ENCODE measurements at places on chromosomes 16 and 17.

DNA sequence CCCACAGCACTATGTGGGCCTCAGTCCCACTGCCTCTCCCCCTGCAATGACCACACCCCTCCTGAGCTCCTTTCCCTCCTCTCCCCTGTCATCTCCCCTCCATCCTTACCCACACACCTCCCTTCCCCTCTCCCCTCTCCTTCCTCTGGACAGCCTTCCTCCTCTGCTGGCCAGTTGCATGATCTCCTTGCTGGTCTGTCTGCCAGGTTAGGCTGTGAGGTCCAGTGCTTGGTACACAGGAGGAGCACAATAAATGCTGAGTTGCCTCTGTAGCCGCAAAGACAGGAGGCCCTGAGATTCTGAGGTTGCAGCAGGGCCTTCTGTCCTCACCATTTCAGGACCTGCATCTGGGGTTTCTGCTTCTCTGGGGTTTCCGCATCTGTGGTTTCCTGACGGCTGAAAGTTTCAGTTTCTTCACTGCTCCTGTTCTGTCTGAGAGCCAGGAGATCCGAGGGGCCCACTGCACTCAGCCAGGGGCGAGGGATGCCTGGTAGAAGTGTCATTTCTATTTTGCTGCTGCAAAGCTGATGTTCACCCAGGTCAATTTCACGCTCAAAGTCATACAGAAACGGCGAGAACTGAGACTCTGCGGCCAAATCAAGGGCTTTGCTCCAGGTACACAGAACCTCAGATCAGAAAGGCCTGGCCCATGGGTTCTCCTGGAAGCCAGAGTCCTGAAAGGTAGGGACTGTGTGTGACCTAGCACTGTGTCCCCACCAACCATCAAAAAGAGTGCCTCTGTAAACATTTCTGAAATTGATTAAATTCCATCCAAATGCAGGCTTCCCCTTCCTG lies 4.6 kb upstream of the SLC12A3 start:
- DNase-seq: no peak

GRCh38 chr17:58082341-58082869 lies 814 bp upstream of the DYNLL2 start:
- no peak for DNase-seq

GRCh38 chr17:82429824-82430223 lies 11.4 kb upstream of the OGFOD3 start:
- no peak for DNase-seq

- DNase-seq: no peak
These were observed 336.1 kb downstream of the MAF start for GRCh38 chr16:79264237-79265109.

- no peak for DNase-seq
These were observed 5.9 kb downstream of the CCL7 start for GRCh38 chr17:34275881-34276280.

DNA sequence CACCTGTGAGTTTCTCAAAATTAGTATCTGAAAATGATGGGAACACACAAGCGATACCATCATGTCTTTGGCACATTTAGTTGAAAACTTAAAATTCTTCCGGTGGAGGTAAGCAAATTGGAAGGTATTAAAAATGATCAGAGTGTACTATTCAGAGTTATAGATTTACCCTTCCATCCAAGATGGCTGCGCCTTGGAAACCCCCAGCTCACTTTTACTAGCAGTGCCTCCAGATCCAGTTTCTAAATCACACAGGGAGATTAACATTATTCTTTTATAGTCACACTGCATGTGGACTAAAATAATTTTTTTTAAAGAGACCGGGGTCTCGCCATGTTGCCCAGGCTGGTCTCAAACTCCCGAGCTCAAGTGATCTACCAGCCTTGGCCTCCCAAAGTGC lies 15.0 kb downstream of the PITPNC1 start:
- no peak for DNase-seq

GRCh38 chr16:75306099-75306762 lies 54.8 kb upstream of the BCAR1 start:
- DNase-seq: no peak

- DNase-seq: peak; percentile 53
These were observed 4.7 kb upstream of the IL17C start for GRCh38 chr16:88633684-88634140.

DNA sequence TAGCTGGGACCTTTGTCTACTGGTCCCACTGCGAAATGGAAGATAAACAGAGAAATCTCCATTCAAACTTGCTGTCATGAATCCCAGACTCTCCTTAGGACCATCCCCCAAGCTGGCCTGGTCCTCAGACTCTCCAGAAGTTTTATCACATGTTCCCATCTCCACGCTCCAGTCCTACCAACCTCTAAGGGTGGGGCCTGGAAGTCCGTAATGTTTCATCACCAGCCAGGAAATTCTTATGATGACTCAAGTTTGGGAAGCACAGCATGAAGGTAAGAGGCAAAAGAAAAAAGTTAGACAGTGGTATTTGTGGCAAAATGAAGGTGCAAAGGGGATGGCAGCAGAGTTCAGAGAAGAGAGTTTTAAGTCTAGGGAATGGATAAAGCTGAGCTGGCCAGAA lies 52.7 kb downstream of the ZNF18 start:
- no peak for DNase-seq

DNA sequence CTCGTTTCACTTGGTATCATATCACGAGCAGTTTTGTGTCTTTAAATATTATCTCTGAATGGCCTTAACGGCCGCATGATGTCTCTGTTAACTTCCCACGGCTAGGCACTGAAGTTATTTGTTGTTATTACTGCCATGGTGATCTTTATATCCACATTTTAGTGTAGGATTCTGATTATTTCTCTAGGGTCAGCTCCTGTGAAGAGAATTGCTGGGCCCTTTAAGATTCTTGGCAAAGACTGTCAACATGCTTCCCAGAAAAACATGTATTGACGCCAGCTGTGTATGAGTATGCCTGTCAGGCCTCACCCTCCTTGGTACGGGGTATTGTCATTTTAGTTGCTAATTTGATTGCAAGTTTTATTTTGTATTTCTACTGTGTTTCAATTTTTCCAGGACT lies 263.5 kb downstream of the SNX29 start:
- DNase-seq: no peak

- no peak for DNase-seq
These were observed 16.2 kb upstream of the CSF3 start for GRCh38 chr17:39999067-39999466.

GRCh38 chr17:30251931-30252330 lies 16.4 kb upstream of the SLC6A4 start:
- DNase-seq: no peak

DNA sequence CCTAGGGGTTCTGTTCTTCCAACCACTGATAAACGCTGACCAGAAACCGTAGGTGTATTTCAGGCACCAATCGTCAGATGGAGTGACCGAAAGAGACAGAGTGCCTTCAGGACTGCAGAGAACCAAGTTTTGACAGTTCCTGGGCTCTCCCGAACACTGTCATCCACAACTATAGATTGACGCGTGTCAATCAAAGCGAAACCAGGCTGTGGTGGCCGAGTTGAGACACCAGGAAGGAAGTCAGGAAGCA lies 11.9 kb upstream of the AURKB start:
- DNase-seq: no peak

DNA sequence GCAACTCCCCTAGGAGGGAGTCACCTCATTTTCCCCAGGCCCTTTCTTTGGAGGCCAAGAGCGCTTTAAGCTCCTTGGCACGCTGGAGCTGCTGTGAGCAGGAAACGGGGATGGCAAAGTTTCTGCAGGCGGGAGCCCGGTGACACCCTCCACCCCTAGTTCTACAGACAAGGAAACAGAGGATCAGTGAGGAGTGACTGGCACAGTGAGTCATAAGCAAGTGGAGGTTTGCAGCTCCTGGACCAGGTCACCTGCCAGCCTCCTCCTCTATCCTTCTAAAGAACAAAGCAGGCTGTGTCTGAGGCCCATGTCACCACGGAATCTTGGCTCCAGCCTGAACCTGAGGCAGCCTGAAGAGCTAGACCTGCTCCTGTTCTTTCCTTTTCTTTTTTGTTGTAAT lies 141.9 kb downstream of the TMEM132E start:
- no peak for DNase-seq

DNA sequence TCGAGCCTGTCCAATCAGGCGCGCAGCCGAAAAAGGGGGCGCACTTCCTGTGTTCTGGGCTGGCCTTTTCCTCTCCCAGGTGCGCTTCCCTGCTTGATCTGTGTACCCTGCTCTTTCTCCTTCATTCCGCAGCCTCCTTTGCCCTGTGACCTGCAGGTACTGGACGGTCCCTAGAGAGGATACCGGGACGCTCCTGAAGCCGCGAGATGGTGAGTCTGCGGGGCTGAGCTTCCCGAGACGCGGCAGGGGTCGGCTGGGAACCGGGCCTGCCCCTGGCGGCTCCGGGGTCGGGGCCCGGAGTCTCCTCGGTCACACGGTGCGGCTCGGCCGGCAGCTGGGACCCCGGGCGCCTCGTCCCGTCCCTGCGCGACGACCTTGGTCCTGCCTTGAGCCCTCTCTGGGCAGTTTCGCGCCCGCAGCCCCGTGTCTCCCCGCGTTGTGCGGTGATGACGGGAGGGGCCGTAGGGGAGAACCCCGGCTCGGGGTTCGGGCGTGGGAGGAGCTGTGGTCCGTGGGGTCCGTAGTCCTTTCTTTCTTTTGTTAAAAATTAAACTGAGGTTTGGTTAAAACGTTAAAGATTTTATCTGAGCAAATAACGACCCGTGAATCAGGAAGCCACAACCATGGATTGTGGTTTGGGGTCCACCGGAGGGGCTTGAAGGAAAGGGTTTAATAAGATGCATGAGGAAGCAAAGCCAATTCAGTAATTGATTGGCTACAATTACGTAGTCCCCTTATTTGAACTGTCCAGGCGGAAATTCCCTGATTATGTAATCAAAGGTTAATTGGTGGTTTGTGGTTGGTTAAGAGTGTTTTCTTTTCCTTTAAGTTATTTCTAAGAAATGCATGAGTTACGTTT lies 172.8 kb upstream of the ZNF267 start:
- DNase-seq: peak; percentile 82

DNA sequence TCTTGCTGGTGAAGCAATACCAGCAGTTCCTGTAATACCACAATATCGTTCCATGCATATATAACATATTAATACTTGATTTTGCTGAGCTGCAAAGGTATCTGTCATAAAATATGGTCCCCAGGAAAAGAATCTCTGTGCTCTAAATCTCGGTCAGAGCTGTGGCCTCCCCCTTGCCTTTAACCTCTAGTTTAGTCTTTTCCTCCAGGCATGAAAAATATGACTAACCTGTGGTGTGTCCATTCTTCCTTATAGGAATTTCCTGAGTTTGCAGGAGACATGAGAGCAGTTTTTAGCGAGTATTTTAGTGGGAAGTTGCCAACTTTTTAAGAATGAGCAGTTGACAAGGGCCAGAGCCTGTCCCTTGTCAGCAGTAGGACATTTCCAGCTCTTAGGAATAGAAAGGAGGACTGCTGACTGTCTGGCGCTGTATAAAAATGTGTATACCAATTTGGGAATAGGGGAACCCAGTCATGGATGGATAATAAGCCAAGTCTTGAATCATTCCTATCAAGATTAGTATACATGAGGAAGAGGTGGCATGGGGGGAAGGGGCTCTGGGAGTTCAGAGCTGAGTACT lies 8.7 kb downstream of the ATXN1L start:
- no peak for DNase-seq

DNA sequence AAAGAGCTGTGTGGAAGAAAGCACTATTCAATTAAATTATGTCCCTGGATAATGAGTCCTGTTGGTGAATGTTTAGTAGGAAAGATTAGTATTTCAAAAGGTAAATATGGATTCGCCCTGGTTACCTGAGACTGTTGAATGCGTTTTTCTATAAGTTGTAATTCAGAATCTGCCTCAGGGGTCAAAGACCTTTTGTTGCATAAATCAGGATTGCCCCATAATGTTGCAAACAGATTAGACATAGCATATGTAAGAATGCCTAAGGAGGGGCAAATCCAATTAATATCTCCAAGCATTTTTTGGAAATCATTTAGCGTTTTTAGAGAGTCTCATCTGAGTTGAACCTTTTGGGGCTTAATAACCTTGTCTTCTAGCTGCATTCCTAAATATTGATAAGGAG lies 70.1 kb upstream of the ARL4D start:
- no peak for DNase-seq

DNA sequence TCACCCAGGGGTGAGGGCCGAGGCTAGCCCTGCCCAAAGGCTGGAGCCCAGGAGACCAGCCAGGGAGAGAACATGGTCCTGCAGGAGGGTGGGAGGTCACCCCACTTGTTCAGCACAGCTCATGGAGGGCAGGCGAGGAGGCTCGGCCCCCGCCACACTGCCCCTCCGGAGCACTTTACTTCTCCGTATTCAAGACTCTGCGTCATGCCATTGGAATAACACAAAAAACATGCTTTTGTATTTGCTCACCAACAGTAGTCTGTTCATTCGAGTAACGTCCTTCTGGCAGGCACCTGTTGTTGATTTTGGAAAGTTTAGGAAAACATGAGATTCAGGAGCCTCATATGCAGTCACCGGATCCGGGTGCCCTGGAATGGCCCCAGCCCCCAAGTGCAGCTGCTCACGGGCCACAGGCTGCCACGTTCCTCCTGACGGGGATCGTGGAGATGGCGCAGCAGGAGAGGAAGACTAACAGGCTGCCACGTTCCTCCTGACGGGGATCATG lies 81.1 kb upstream of the DNAH17 start:
- DNase-seq: no peak

DNA sequence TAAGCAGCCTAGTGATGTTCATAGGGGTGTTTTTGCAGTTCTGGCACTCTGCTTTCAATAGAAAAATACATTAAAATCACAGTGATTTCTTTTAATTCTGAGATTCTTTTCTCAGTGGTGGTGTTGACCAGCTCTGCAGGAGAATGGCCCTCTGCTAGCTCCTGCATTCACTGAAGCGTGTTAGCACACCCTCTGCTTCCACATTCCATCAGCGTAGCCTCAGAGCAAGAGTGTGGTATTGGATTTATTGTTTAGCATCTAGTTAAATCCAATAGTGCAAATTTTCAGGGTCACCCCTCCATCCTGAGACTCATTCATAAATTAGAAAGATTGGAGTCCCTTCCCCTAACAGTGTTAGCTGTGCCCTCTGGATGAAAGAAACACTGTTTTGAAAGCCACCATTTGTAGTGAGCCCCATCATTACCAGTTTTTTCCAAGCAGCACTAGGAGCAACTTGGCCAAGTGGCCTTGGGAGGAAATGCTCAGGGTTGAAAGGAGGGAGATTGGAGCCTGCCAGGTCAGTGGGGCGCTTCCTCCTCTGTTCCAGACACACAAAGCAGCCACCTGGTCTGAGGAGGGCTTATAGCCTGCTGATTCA lies 45.7 kb downstream of the B9D1 start:
- DNase-seq: no peak
